ENCODE measurements at places on chromosomes 1 and 21.

DNA sequence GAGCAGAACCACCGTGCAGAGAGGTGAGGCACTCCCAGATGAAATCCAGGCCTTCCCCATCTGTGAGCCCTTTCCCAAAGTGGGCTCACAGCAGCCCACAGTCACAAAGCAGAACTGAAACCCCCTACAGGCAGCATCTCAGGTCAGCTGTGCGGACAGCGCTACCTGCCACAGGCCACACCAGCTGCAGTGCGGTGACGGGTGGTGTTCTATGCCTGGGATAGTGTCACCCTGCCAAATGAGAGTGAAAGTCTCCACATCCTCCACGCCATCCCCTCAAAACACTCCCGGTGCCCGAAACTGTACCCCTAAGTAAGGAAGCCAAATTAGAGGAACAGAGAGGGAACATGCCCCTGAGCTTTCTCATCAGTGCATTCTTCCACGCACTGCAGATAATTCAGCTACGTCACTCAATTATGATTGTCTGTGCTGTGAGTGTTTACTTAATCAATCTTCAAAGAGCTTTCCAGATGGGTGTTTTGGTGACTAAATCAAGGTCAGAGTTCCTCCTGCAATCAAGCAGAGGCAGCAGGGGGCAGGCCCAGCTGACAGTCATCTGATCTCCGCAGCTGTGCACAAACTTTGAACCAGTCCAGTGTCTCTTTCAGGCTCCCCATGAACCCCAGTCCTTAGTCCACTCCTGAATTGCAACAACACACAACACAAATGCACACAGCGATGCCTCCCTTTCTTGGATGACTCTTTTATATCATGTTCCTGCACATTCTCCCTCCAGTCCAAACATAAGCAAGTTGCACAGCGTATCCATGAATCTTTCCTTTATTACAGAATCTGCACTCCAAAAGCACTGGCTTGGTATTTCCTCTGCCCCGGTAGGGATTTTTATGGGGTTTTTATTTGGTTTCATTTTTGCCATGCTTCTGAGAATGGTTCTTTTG lies 150.0 kb downstream of the TOMM20 start:
- DNase-seq, result peak; percentile 77

GRCh38 chr1:20074725-20075171 lies 4.8 kb downstream of the PLA2G5 start:
- no peak for DNase-seq

- no peak for DNase-seq
These were observed 34.2 kb downstream of the AHDC1 start for GRCh38 chr1:27569506-27570291.

GRCh38 chr1:107950464-107950863 lies 14.5 kb downstream of the VAV3 start:
- no peak for DNase-seq

- peak; percentile 43 for DNase-seq
These were observed 51.9 kb upstream of the SYNC start for GRCh38 chr1:32754317-32755097.

DNA sequence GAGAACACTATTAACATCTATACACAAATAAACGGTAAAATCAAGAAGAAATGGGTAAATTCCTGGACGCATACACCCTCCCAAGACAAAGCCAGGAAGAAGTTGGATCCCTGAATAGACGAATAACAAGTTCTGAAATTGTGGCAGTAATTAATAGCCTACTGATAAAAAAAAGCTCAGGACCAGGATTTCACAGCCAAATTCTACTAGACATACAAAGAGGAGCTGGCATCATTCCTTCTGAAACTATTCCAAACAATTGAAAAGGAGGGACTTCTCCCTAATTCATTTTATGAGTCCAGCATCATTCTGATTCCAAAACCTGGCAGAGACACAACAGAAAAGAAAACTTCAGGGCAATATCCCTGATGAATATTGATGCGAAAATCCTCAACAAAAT lies 70.7 kb upstream of the FMO3 start:
- DNase-seq, result no peak

- DNase-seq, result no peak
These were observed 42.1 kb upstream of the ABCG1 start for GRCh38 chr21:42176859-42177258.

DNA sequence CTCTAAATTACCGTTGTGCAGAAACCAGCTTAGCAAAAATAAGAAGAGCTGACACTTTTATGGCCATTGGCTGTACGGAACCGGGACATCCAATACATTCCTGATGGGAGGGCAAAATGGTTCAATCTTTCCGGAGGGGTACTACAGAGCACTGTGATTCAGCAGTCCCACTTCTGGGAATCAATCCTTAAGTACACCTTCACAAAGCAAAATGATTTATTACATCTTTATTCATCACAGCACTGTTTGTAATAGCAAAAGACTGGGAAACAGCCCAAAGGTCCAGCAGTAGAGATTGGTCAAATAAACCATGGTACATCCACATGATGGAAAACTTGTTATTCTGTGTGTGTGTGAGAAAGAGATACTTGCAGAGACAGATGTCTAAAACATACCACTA lies 9.7 kb downstream of the GNG12 start:
- DNase-seq, result no peak

DNA sequence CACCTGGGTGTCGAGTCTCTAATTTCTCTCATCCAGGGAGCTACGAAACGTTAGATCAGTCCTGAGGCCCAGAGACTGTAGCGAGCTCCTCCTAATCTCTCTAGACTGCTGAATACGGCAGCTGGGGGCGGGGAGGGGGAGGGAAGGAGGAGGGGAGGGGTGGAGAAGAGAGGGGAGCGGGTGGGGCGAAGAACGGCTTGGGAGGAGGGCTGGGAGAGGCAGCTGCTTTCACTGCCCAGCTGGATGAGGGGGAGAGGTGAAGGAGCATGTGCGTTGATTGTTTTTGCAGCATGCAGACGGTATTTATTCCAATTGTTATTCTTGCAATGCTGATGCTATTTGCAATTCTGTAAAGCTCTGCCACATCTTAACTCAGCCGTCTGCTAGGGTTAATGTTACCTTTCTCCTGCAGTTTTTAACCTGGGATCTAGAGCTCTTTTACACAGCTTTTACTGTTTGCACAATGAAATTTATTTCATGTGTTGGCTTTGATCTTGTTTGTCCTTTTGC lies 790 bp downstream of the DNAJC6 start:
- DNase-seq, result no peak

- no peak for DNase-seq
These were observed 428.2 kb downstream of the MRPL39 start for GRCh38 chr21:25179116-25179515.

DNA sequence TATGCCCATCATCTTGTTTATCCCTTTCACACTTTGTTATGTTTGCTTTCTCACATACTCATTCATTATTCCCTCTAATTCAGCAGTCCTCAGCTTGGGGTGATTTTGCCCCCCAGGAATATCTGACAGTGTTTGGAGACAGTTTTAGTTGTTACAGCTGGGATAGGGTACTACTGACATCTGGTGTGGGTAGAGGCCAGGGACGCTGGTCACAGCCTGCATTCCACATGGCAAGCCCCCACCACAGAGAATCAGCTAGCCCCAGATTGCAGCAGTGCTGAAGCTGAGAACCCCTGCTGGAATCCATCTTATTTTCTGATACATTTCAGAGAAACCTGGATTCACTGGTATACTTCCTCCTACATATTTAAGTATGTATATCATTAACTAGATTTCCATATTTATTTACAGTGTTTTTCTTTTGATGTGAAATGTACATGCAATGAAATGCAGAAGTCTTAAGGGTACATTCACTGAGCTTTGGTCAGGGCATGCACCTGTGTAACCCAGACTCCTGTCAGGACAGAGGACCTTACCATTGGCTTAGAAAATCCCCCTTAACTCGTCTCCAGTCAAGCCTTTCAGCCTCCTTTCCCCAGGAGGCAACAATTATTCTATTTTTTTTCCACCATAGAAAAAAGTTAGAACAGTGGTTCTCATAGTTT lies 68.3 kb downstream of the KIF26B start:
- DNase-seq, result no peak

DNA sequence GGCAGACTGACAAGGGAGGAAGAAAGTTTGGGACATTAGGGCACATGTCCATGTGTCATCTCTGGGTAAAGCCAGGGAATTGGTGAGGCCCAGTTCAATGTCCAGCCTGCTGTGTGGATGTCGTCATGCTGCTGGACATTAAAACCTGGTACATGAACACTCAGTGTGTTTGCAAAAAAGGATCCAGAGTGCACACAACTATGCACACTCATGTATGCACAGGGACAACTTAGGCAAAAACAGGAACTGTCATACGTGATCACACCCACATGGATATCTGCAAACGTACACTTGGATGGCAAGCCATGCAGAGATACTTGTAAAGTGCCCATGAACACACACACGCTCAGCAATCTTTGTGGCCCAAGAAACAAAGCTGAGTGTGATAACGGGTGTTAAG lies 47.9 kb upstream of the NEK2 start:
- DNase-seq, result no peak

GRCh38 chr1:24927988-24928688 lies 1.9 kb downstream of the RUNX3 start:
- DNase-seq, result peak; percentile 46

GRCh38 chr1:60431593-60431992 lies 358.0 kb upstream of the C1orf87 start:
- no peak for DNase-seq

DNA sequence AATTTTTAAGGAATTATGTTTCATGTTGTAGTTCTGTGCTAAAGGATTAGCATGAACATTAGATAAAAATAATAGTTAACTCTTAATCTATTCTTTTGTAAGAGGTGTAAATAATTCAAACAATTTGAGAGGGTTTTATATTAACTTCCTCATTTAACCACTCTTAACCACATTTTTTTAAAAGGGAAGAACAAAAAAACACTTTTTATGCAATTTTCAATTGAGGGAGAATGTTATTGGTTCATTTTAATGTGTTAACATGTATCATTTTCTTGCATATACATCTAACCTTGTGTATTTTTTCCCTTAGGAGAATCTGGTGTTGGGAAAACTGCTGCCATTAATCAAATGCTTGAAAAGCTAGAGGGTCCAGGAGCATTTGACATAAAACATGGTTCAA lies 169.0 kb downstream of the LBR start:
- DNase-seq, result no peak

- DNase-seq, result no peak
These were observed 136.5 kb downstream of the RERE start for GRCh38 chr1:8680664-8681650.
